ENCODE measurements at places on chromosomes 4 and X. TPM values are rescaled to one million over a fixed set of nuclear protein-coding genes. Genes with fewer than 3 reads are reported as not detected.

Gene ZRSR2
- 8.3 TPM for total RNA-seq

Gene FGF16
- total RNA-seq, result not detected

- no peak for DNase-seq
Measured at GRCh38 chrX:49101629-49101984, 21.9 kb upstream of the WDR45 start.

Gene SCARB2
- total RNA-seq, result 109 TPM

Gene NEIL3
- 0.13 TPM for total RNA-seq
